ENCODE measurements at places on chromosomes 4 and X.

- DNase-seq: no peak
Observed at GRCh38 chr4:14906805-14907204, 95.5 kb upstream of the CPEB2 start.

GRCh38 chr4:148842843-148843242 lies 400.6 kb upstream of the NR3C2 start:
- DNase-seq: no peak

DNA sequence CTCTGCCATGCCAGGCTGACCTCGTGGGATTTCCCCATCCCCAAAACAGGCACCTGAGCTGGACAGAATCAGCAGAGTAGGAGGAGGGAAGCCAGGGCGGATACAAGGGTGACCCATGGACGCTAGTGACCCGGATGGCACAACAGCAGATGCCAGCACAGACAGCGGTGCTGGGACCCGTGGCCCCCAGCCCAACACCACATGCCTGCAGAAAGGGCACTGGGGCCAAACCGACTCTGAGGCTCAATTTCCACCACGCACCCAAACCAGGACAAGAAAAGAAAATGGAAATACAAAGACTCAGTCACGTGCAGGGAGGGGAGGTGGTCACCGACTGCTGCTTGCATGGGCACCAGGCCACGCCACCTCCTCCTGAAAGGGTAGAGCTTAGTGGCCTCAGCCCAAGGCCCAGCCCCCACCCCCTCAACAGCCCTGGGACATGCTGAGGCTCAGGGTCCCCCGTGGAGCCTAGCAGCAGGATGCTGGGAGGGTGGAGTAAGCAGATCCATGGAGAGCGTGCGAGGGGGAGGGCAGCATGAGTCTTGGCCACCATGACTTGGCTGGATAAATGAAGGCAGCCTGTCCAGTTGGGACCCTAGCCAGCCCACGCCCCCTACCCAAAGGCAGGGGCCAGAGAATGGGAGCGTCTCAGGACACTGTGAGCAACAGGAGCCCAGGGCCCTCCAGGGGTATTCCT lies 47.7 kb downstream of the C4orf50 start:
- no peak for DNase-seq

GRCh38 chr4:77021614-77022089 lies 54.1 kb downstream of the CCNI start:
- DNase-seq: no peak
